ENCODE measurements at places on chromosomes 4 and X. TPM values are rescaled to one million over a fixed set of nuclear protein-coding genes. Genes with fewer than 3 reads are reported as not detected.

DNA sequence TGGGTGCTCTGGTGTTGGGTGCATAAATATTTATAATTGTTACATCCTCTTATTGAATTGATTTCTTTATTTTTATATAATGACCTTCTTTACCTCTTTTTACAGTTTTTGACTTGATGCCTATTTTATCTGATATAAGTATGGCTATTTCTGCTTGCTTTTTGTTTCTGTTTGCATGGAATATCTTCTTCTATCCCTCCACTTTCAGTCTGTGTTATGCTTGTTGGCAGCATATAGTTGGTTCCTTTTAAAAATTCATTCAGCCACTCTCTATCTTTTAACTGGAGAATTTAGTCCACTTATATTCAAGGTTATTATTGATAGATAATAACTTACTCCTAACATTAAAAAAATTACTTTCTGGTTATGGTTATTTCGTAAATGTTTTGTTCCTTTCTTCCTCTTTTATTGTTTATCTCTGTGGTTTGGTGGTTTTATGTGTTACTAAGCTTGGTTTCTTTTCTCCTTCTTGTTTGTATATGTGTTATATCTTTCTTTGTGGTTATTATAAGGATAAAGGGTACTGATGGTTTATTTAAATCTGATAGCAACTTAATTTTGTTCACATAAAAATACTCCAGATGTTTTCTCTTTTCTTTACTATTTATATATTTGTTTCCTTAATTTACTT is 69.5 kb downstream of the IL15 start:
- DNase-seq: no peak

DNA sequence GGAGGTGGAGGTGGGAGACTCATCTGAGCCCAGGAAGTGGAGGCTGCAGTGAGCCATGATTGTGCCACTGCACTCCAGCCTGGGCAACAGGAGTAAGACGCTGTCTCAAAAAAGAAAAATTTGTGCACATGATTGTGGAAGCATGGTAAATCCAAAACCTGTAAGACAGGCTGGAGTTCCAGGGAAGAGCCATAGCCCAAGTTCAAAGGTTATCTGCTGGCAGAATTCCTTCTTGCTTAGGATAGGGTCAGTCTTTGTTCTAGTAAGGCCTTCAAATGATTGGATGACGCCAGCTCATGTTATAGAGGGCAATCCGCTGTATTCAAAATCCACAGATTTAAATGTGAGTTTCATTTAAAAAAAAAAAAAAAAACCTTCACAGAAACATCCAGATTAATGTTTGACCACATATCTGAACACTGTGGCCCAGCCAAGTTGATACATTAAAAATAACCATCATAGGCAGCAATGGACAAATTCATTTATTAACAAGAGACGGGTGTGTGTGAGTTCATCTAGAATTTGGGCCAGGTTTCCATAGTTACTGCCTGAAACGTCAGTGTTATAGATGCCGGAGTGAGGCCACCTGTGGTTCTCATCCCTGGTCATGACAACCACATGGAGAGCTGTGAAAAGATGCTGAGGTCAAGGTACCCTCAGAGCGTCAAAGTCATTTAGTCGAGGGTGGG is 35.2 kb upstream of the SLC2A9 start:
- DNase-seq: peak; percentile 26

GRCh38 chr4:174707051-174707676 is 121.9 kb downstream of the GLRA3 start:
- DNase-seq: no peak

GRCh38 chrX:78333521-78333920 is 6.1 kb upstream of the CYSLTR1 start:
- peak; percentile 6 for DNase-seq

Gene ADGRL3
- total RNA-seq: not detected

DNA sequence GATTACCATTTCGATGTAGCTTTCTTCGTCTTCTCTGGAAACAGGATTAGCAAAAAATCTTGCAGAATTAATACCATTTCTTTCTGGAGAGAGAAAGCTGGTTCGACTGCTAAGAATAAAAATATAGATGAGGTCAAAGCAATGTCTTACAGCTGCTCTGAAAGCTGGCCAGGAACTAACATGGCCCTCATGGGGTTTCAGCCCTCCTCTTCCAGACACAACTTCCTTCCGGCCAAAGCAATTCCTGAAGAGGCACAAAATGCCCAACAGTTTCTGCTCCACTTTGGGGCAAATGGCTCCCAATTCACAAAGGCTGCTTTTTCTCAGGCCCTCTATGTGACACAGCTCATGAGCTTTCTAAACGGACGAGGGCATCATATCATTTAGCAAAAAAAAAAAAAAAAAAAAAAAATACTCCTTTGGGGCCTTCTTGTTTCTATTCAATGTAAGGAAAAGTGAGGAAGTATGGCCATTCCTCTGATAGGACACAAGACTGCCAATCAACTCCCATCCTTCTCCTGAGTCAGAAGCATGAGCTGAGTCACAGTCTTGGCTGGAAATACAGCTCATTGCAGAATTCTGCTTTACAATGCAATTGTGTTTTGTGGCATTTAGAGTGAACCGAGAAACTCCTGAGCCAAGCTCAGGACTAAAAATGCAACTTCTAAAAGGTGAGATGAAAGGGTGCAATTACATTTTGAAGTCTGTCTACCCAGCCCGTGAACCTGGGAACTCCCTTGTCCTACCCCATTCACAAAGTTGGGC is 42.7 kb upstream of the CTAG2 start:
- peak; percentile 2 for DNase-seq

DNA sequence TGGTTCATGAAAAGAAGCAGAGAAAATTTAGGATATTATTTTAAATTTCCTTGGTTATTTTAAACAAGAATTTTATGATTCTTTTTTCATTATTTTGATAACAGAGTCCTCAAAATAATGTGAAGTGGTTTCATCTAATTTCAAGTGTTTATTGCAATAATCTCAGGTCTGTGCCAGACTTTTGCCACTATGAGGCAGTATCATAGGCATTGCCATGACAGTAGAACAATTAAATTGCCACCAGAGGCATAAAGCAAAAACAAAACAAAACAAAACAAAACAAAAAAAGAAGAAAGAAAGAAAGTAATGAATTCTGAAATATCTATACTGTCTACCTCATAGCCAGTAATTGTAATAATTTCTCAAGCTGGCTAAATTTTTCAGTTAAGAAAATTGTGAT is 739.2 kb downstream of the KCTD8 start:
- DNase-seq: no peak

Gene MTM1
- total RNA-seq: 2.4 TPM

DNA sequence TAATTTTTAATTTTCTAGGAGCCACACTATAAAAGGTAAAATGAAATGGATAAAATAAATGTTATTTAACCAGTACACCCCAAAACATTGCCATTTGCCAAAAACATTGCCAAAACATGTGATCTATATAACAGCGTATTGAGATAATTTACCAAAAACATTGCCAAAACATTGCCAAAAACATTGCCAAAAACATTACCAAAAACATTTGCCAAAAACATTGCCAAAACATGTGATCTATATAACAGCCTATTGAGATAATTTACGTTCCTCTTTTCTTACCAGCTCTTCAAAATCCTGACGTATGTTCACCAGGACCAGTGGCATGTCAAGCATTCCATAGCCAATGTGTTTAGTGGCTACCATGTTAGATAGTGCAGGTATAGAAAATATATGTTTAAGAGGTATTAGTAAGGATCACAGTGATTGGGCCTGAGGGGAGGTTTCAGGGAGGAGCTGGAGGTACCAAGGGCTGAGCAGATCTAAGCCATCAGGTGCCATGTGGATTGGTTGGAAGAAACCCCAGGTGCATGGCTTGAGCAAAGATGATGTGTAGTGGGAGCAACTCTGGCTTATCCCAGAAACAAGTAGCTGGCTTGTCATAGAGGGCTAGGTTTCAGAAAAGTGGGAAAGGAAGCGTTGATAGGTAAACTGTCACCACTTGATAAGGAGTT is 42.6 kb downstream of the RAPGEF2 start:
- no peak for DNase-seq

GRCh38 chr4:73034896-73035295 is 34.6 kb downstream of the COX18 start:
- DNase-seq: no peak
